Kidney capillary endothelial cell (primary cell): ENCODE measurements at places on chromosomes 12 and 14.

- DNase-seq = no peak
These were observed 23.5 kb upstream of the DYRK2 start for GRCh38 chr12:67625004-67625403.

DNA sequence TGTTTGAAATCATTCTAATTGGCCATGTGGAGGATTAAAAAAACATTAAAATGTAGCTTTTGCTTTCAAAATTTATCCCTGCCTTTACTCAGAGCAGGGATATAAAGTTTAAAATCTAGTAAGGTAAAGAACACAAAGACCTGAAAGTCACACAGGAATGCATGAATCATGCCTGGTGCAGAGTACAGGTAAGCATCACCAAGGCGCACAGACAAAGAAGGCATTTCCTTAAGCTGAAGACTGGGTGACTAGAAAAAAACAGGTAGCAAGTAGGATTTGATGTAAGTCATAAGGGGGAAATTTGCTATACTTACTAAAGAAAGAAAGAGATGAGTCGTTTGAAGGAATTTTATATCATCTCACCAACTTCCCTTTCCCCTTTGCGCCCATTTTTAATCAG, 405.6 kb downstream of the GXYLT1 start:
- peak; percentile 1 for DNase-seq

DNA sequence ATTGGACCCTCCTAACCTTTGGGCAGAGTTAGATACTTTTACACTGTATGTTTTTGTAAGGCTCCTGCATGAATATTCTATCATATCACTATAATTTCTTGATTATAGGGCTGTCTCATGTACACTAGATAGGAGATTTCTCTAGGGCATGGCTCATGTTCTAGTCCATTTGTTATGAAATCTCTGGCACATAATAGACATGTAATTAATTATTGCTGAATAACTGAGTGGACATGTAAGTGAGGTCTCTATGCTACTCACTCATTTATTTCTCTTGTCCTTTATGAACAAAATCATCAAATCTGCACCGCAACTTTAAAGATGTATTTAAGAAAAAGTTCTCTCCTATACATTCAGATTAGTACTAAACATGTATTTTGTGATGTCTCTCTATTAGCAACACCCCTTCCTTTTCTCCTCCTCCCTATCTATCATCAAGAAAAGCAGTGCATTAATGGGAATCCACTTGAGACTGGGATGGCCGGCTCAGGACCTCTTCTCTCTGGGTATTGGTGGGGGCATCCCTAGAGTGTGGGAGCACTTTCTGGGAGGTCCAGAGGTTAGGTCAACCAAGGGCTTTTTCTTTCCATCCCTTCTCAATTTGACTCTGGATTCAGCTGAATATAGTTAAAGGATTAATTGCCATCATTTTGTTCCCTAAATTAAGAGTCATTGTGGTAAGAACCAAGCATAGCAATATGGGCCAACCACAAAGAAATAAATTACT, 168.0 kb upstream of the HMGA2 start:
- no peak for DNase-seq

- no peak for DNase-seq
These were observed 17.3 kb downstream of the LRTM2 start for GRCh38 chr12:1837541-1838204.

DNA sequence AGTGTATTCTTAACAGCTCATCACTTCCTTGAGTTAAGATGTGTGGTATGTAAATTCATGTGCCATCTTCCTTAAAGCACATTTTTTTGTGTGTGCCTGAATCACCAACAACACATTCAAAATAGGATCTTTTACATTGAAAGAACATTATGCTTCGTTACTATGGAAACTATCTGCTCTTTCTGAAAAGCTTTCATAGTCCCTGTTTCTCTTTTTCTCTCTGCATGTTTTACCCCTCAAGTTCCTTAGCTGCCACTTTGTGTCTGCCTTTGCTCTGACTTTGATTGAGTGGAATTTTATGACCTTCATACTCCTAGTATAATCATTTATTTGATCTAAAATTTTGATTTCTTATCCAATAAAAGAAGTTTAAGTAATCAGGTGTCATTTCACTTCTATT, 880.3 kb upstream of the FOXG1 start:
- no peak for DNase-seq

- no peak for DNase-seq
These were observed 301.6 kb downstream of the CACNA1C start for GRCh38 chr12:2354151-2354991.

GRCh38 chr12:20188930-20189653, 179.2 kb upstream of the PDE3A start:
- DNase-seq = no peak

DNA sequence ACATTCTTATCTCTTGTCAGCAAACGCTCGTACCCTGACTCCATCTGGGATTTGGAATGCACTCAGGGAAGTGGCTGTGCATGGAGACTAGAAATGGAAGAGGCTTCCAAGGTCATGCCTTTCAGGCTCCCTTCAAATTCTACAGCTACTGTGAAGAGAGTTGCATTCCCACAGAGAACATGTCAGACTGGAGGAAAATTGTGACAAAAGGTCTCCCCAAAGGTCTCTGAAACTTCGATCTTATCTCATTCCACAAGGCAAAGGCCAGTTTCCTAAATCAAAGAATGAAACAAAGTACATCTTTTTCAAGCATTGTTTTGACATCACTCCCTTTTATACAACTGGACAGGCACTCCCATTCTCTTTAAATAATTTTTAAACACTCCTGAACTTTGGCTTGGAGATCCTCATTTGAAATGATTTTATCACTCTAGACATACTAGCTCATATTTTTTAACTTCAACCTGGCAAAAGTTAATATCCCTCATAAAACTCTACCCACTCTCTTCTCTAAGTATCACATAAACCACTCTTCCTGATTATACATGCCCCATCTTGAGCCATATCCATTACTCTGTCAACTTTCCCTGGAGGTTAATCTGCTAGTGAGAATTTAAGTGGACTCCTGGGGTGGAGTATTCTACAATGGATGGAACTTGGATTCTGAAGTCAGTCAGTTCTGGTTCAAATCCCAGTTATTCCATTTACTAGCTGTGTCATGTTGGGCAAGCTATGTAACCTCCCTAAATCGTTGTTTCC, 218.1 kb upstream of the HMGA2 start:
- DNase-seq = no peak

GRCh38 chr12:76083904-76084862, at the start of gene NAP1L1:
TSS of gene NAP1L1 (minus strand) at chr12:76084685. CDS start at chr12:76074219, 10,466 bp downstream.
- DNase-seq = peak; percentile 94

GRCh38 chr12:90628213-90628612, 326.8 kb downstream of the CCER1 start:
- no peak for DNase-seq

- no peak for DNase-seq
These were observed 610.9 kb downstream of the RERGL start for GRCh38 chr12:17478908-17479673.

GRCh38 chr12:130702966-130703732, 12.9 kb downstream of the RIMBP2 start:
- DNase-seq = no peak

DNA sequence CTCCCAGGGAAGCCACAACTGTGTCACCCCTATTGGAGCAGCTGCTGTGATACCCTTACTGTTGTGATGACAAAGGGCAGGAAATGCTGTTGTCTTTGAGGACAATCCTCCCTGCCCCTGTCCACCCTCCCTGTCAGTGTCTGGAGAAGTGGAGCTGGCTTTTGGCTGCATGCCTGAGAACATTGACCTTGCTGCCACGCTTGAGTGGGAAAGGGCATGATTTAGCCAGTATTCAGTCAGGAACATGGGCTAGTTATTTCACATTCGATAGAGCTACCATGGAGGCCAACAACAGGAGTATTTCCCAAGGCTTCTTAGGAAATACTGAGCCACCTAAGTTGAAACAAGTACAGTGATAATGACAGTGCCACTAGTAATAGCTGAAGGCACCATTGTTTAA, 59.4 kb downstream of the MYRFL start:
- no peak for DNase-seq

- DNase-seq = no peak
These were observed 61.5 kb downstream of the IQSEC3 start for GRCh38 chr12:128079-128478.

- DNase-seq = no peak
These were observed 182.7 kb upstream of the SFSWAP start for GRCh38 chr12:131528144-131528543.

DNA sequence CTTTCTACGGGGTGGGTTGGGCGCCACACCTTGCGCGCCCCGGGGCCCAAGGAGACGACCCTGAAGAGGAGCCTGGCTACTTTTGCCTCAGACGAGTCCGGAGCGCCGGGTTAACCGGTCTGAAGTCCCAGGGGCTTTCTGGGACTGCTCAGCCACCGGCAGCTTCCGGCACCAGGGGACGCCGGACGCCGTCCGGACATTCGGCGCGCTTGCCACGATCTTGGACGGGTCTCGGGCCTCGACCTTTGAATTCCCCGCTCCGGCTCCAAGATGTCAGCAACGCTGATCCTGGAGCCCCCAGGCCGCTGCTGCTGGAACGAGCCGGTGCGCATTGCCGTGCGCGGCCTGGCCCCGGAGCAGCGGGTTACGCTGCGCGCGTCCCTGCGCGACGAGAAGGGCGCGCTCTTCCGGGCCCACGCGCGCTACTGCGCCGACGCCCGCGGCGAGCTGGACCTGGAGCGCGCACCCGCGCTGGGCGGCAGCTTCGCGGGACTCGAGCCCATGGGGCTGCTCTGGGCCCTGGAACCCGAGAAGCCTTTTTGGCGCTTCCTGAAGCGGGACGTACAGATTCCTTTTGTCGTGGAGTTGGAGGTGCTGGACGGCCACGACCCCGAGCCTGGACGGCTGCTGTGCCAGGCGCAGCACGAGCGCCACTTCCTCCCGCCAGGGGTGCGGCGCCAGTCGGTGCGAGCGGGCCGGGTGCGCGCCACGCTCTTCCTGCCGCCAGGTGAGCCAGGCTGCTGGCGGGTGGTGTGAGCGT, at the start of gene ACOT4:
TSS of gene ACOT4 (plus strand) at position 184 of the 760 bp plus-strand sequence. CDS start at position 271, 87 bp downstream.
- no peak for DNase-seq

DNA sequence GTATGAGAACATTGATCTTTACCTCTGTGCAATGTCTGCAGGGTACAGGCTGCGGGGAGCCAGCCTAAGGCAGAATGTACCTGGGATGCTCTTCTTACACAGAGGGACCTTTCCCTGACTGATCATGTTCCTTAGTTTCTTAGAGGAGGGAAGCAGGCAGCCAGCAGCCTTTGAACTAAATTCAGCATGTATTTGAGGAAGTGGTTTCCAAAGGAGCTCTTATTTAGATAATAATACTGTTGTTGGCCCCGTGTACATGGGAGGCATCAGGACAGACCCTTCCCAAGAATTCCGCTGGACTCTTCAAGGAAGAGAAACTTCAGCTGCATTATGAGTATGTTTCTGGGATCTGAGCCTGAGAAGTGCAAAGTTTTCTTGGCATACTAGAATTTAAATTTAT, 98.8 kb downstream of the CCDC92 start:
- no peak for DNase-seq

DNA sequence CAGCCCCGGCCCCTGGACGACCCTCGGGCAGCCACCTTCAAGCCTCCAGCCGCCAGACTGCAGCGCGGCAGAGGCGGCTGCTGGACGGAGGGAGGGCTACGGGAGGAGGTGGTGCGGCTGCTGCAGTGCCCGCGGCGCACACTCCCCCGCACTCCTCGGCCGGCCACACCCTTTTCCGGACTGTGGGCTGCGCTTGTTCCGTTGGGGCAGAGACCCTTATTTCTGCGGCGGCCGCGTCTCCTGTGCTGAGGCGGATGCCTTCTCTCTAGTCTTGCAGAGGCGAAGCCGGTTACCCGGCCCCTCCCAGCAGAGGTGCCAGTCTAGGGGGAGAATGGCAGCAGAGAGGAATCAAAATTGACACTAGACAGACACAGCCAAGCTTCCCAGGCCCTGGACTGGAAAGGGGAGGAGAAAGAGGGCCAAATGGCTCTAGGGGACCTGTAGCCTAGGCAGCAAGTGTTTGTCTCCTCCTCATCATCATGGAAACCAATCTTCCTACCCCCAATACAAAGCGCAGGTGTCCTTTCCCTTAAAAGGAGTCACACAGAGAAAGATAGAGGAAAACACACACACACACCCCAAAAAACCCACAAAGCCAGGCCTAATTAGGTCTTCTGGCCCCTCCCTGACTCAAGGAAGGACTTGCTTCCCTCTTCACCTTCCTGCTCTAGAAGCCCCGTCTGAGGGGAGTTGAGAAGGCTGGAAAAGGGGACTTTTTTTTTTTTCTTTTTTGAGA, 1.3 kb downstream of the ESYT1 start:
- DNase-seq = no peak

DNA sequence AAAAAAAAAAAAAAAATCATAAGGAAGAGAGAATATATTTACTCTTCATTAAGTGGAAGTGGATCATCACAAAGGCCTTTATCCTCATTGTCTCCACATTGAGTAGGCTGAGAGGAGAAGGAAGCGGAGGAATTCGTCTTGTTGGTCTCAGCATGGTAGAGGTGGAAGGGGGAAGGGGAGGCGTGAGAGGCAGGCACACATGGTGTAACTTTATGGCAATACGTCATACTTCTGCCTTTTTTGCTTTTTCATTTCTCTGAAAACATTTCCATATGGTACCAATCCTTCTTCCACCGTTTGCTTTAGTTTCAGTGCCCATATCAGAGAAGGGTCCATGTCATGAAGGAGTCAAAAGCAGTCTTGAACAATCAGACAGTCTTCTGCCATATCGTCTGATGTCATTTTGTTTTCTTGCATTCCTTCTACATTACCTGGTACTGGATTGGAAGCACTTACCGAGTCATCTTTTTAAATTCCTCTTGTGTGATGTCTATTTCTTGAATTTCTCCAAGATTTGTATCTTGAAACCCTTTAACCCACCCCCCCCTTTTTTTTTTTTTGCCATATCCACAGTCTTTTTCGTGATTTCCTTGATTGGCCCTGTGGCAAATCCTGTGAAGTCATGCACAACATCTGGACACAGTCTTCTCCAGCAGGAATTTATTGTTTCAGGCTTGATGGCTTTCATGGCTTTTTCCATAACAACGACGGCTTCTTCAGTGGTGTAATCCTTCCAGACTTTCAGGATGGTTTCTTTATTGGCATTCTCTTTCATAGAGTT, 8.9 kb downstream of the FUT8 start:
- peak; percentile 10 for DNase-seq

- DNase-seq = no peak
These were observed 14.9 kb upstream of the MCRS1 start for GRCh38 chr12:49582850-49583249.

DNA sequence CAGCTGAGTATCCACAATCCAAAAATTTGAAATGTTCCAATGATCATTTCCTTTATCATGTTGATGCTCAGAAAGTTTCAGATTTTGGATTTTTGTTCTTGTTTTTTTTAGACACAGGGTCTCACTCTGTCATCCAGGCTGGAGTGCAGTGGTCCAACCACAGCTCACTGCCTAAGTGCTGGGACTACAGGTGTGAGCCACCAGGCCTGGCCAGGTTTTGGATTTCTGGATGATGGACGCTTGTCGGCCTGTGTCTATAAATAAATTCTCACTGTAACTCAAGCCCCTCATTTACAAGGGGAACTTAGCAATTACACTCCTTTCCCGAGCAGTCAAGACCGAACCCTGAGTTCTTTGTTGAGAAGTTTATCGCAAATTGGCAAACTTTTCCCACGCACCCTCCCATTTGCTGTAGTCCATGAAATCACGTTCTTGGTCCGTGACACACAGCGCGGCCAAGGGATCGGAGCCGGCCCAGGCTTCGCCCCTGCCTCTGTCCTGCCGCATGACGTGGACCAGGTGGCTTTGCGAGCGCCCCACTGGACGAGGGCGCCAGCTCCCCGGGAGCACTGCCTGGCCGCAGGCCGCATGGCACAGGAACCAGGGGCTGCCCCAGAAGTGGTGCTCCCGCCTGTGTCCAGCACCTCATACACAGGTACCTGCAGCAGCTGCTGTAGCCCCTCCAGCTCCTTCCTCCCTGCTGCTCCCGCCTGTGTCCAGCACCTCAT, 14.0 kb upstream of the ANKLE2 start:
- DNase-seq = no peak
